ENCODE measurements at places on chromosomes 6 and 20.

DNA sequence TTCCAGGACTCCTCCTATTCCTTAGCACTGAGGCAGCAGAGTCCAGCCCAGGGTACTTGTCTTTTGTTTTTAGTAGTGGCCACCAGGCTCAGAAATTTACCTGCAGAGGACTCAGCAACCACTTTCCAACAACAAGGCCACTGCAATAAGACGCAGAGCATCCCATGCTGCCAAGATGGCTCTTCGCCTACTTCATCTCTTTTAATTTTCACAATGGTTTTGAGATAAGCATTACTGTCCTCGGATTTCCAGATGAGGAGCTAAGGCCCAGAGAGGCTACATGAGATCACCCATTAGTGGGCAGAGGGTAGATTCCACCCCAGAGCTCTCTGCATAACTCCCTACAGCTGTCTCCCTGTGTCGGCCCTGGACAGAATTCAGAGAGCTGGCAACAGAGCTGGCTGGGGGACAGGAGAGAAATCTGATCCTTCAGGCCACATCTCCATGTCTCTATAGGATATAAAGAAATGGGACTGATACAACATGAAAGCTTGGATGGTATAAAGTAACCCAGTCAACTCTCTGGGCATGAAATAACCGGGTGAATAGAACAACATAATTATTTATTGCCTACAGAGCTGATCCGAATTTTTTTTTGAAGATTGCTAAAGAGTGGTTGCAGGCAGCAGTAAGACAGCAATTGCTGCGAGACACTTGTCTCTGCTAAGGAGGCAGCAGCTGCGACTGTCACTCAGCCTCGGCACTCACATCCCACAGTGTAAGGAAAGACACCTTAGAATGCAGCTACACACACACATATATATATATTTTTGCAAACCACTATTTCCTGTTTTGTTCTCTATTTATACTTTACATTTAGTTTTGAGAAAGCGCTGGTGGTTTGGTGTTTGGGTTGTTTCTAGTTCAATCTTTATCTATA, 37.2 kb downstream of the SCML4 start:
- peak; percentile 60 for DNase-seq

GRCh38 chr20:57708694-57709673, 831 bp downstream of the PMEPA1 start:
- peak; percentile 48 for DNase-seq

DNA sequence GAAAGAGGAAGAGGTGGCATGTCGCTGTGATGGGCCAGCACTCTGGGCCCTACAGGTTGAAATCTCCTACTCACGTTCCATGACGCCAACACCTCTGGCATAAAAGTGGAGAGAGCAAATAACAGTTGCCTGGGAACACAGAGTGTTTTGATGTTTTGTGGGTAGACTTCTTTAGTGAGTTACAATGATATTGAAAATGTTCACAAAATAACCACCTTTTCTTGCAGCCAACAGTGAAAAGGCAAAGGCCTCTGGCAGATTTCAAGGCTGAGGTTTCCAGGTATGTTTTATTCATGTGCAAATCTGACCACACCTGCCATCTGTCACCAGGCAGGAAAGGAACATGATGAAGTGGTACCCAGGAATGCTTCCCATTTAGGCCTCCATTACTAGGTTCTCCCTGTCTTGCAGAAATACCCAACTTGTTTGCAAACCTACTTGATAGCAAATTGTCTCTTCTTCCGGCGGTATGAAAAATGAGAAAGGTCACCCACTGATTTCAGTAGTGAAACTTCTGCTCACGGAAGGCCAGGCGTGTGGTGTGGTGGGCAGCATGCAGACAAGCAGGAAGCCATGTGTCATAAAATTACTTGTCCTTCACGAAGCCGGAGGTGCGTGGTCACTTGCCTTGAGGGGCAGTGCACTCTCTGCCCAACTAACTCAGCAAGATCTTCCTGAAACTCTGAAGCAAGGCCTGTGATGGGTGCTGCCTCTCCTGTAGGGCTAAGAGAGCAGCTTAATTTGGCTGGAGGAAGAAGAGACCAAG, 299.1 kb upstream of the PRDM1 start:
- no peak for DNase-seq

DNA sequence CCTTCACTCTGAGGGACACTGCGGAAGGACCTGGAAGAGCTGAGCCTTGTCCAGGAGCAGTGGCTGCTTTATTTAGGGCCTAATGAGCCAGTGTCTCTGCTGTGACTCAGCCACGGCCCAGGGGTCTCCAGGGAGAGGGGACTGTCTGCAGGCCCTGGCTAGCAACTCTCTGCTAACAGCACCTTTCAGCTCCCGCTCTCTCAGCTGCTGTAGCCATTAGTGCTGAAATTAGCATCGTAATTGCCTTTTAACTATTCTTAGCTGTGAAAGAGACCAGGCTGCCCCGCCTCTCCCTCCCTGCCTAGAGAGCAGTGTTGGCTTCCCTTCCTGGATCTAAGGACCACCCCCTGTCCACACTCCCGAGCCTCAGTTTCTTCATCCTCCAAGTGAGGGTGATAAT, 53.1 kb upstream of the SLC32A1 start:
- no peak for DNase-seq

DNA sequence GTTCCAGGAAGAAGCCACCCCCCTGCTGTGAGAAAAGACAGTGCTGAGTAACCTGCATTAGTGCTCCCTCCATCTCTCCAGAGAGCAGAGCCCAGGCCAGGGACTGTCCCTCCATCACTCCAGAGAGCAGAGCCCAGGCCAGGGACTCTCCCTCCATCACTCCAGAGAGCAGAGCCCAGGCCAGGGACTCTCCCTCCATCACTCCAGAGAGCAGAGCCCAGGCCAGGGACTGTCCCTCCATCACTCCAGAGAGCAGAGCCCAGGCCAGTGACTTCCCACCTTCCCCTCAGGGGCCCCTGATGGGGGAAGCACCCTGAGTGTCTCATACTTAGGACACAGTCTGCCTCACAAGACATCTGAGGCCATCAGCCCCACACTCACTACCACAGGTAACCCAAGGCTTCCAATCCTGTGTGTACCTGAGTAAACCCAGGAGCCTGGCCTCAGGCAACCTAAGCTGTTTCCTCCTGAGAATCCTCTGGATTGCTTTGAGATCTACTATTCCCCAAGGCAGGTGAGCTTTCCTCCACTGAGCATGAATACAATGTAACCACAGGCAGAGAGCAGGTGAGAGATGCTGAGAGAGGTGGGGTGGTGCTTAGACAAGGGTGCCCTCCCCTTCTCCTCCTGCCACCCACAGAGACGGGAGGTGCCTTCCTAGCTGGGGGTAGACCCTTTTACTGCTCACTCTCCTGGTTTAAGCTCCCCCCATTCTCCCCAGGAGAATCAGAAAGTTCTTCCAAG, 4.9 kb downstream of the TBXT start:
- DNase-seq, result no peak

GRCh38 chr6:129902681-129903080, 41.6 kb upstream of the TMEM244 start:
- no peak for DNase-seq

Measured in CD4-positive, alpha-beta T cell treated with Interleukin-12 subunit alpha and Interleukin-12 subunit beta, for 1 hour (primary cell).